ENCODE measurements at places on chromosomes 4 and X.

GRCh38 chr4:106602711-106603110 is 234.1 kb upstream of the GIMD1 start:
- no peak for DNase-seq

GRCh38 chr4:31094474-31094873 is 374.3 kb downstream of the PCDH7 start:
- DNase-seq = no peak

DNA sequence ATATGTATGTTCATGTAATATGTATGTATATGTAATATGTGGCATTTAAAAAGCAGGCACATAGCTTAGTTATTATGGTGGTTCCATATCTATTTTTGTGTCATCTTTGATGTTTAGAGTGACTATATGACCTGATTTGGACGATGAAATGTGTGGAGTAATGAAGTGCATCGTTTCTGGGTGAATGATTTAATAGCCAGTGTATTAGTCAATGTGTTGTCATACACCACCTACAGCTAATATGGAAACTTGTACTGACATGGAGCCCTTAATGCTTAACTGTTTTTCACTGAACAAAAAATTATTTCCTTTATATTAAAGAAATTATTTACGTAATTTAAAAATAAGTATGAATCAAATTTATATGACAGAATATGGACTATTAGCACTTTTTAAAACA is 292.3 kb upstream of the FSTL5 start:
- DNase-seq = no peak

GRCh38 chr4:25439918-25440477 is 62.9 kb downstream of the ANAPC4 start:
- peak; percentile 82 for DNase-seq

GRCh38 chr4:149719806-149720205 is 95.8 kb downstream of the IQCM start:
- DNase-seq = no peak

GRCh38 chr4:148159793-148160192 is 282.4 kb downstream of the NR3C2 start:
- DNase-seq = no peak

DNA sequence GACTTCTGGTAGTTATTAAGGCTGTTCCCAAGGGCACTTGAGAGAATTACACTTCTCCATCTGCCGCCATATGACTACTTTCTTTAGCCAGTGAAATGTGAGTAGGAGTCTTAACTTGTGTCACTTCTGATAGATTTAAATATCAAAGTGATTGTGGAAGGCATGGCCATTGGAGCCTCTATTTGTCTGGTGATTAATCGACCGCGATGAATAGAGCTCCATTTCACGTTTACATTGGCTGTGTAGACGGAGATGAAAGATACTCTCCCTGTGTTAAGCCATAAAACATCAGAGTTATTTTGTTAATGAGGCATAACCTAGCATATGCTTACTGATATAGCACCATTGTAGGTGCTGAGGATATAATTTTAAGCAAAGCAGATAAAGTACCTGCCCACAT is 852.4 kb downstream of the CCSER1 start:
- DNase-seq = no peak

GRCh38 chrX:72330131-72330530 is 24.4 kb upstream of the CITED1 start:
- DNase-seq = no peak

- DNase-seq = no peak
Measured at GRCh38 chr4:127484117-127484516, 148.6 kb upstream of the INTU start.

DNA sequence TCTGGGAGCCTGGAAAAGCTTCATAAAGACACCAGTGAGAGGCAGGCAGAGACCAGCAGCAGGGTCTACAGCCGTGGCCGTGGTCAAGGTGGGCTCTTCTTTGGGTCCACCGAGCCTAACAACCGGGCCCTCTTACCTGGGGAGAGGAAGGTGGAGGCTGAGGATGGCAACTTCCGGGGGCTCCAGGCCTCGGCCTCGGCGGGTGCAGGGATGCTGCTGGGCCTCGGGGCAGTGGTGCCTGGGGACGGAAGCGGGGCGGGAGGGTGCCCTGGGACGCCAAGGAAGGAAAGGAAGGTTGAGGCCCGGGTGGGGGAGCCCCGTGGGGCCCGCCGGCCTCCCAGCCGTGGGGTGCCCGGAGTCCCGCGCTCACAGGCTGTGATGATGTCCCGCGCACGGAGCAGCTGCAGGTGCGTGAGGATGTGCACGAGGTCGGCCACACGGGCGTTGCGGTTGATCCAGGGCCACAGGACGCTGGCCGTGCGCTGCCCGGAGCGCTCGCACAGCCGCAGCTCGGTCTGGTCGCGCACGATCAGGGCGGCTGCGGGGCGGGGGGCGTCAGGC is 561 bp downstream of the IRAK1 start:
- DNase-seq = no peak

- no peak for DNase-seq
Measured at GRCh38 chr4:95638920-95639501, 90.2 kb upstream of the UNC5C start.

DNA sequence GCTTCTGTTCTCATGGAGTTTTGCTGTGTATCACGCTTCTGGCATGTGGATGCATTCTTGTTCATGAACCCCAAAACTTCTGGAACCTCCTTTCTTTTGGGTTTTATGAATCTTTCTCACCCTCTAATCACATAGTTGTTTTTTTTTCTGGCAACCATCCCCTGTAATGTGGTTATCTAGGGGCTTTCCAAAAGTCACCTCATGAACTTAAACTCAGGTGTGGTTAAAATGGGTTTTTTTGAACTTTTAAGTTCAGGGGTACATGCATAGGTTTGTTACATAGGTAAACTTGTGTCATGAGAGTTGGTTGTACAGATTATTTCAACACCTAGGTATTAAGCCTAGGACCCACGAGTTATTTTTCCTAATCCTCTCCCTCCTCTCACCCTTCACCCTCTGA is 1099.4 kb upstream of the SLIT2 start:
- no peak for DNase-seq

DNA sequence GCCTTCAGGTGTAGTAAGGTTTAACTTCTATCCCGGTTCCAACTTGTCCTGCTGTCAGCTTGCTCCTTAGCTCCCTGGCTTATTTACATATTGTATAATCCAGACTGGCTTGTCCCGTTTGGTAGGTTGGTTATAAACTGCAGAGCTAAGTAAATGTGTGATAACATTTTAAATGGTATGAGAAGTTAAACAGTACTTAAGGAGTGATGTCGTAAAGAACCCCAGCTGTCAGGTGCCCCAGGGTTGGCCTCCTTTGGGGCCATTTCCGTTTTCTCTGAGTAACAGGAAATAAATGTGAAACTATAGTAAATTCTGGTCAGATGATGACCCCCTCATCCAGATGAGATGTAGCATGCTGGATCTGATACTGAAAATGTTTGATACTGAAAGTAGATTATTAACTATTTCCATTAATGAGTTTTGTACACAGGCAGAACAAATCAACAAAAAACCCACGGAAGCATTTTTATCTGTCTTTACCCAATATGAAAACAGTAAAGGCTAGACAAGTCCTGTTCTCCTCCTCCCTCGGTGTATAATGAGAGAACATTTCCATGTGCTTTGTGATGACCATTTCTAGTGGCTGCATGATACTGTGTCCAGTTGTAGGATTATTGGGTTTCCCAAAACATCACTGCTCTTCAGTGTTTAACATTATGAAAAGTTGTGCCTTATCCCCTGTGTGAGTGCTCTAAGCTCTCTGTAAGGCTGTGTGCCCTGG is 22.4 kb downstream of the GAB1 start:
- no peak for DNase-seq

DNA sequence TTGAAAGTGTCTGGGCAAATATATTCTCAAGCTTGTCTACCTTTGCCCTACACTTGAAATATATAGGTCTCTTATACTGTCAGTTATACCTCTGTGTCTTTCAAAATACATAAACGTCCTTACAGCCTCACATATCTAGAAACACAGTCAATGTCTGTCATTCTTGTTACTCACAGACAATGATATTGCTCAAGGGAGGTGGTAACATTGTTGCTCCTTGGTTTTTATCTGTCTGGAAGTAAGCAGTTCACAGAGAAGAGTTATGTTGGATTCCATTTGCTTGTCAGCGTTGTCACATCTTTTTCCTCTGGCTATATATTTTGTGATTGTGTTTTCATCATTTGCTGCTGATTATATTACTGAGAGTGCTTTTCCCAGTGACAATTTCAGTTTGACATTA is 1528.9 kb downstream of the PCDH7 start:
- no peak for DNase-seq

DNA sequence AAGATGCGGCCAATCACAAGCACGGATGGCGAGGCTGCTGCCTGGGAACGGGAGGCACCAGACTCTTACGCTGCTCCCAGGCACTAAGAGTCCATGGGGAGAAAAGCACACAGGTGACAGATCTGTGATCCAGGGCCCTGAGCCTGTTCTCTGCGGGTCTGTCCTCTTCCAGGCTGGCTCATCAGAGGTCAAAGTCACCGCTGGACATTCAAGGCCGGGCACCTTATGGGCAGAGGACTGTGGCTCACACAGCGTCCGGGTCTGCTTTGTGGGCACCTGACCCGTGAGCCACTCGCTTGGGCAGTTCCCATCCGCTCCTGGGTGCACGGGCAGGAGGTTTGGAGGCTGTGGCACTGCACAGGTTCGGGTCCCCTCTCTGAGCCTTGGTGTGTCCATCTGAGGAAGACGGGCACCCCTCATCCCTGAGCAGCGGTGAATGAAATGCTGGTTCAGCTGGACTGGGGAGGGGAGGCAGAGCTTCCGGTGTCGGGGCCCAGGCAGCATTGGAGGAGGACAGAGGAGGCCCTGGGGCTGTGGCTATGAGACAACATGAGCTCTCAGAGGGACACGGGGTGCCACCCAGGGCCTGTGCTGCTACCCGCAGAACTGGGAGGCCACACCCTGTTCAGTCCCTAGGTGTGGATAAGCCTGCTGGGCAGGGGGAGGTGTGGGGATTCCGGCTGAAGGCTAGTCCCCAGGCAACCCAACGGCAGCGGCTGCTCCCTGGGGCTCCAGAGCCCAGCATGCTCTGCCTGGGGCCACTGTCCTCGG is 61.2 kb upstream of the AFAP1 start:
- DNase-seq = peak; percentile 56

DNA sequence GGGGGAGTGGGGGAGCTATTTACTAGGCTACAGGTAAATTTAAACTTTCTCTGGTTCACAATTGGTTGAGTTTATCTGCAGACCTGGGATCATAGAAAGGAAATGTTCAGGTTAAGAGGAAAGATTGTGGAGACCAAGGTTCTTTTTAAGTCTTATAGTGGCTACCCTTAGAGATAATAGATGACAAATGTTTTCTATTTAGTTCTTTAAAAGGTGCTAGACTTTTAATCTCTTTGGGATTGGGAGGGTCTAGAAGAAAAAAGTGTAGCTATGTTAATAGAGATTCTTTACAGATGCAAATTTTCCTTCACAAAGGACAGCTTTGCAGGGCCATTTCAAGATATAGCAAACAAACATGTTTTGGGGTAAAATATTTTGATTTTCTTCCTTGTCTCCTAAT is 76.0 kb downstream of the TEX13C start:
- DNase-seq = no peak

GRCh38 chr4:122012735-122013134 is 60.9 kb upstream of the TRPC3 start:
- no peak for DNase-seq

GRCh38 chrX:103524747-103525146 is 5.5 kb upstream of the RAB40A start:
- no peak for DNase-seq

All from H7 (cell line).